ENCODE measurements at places on chromosomes 7 and 10.

- no peak for DNase-seq
Observed at GRCh38 chr7:135189961-135190360, 19.5 kb upstream of the CYREN start.

DNA sequence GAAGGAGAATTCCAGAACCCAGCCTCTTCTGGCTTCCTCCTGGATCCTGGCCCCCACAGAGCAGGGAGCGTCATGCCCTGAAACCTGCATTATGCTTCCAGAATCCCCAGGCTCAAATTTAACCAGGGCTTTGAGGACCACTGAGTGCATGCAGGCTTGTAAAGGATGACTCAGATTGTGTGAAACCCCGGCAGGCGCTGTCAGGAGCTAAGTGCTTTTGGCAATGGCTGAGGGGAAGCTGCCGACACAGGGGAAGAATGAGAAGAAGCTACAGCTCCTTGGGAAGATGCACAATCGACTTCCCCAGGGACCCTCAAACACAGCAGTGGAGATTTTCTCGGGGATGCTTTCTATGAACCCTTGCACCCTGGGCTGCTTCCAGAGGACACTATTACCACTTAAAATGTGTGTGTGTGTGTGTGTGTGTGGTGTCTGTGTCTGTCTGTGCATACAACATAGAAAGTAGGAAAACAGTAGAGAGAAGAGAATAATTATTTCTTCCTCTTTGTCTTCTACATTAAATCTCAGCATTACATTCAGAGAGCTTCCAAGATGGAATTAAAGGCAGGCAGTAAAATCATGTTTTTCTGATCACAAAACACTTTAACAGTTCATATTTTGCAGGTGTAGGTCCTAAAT lies 183.5 kb upstream of the INHBA start:
- DNase-seq = no peak

DNA sequence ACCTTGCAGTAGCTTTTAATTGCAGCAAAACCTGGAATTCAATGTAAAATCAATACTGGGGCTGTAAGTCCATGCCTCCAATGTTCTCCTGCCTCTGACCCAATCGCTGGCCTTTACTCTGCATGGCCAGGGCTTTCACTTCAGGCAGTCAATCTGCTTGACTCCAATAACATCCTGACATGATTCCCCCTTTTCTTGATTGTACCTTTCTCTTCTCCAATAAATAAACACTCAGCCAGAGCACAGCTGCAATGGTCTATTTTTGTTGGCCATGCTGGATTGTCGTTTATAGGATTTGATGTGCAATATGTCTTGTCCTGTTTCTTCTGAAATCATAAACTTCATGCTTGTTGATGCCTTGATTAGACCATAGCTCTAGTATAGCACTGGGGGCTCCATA lies 97.8 kb upstream of the COL1A2 start:
- no peak for DNase-seq

- no peak for DNase-seq
Observed at GRCh38 chr7:2908103-2908683, 64.1 kb upstream of the GNA12 start.

GRCh38 chr10:80540981-80541750 lies 3.5 kb downstream of the SH2D4B start:
- no peak for DNase-seq

GRCh38 chr7:39691821-39692220 lies 68.4 kb downstream of the RALA start:
- DNase-seq = no peak

DNA sequence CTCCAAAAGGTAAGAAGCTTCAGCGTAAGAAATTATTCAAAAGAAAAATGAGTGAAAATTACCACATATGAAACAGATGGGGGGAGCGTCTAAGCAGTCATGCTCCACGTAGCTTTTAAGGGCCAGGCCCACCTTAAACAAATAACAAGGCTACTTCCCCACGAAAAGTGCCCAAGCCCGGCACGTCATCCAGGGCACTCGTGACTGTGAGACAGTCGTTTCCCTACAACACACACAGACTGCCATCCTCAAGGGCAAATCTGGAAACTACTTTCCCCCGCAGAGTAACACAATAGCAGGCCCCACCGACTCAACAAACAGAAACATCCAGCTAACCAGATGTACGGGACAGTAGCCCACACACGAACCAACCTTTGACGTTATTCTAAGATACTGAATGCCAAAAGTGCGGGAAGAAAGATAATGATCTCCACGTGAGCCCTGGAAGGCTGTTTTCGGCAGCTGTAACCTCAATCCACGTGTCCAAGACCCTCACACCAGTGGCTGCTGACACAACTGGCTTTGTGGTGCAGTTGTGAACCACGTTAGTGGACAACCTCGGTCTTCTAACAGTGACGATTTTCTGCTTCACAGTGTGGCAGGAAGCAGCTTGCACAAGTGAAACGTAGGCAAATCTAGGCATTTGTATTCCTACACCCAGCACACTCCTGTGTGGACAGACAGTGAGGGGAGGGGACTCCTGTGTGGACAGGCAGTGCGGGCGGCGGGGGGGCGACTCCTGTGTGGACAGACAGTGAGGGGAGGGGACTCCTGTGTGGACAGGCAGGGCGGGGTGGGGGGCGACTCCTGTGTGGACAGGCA lies 251.7 kb downstream of the ZMYND11 start:
- no peak for DNase-seq

Data from cortex of kidney (tissue), 1 donor.